ENCODE measurements at places on chromosomes 13 and 19.
A peak's percentile ranks its signal among the peaks of the same experiment; 100 is the strongest.

DNA sequence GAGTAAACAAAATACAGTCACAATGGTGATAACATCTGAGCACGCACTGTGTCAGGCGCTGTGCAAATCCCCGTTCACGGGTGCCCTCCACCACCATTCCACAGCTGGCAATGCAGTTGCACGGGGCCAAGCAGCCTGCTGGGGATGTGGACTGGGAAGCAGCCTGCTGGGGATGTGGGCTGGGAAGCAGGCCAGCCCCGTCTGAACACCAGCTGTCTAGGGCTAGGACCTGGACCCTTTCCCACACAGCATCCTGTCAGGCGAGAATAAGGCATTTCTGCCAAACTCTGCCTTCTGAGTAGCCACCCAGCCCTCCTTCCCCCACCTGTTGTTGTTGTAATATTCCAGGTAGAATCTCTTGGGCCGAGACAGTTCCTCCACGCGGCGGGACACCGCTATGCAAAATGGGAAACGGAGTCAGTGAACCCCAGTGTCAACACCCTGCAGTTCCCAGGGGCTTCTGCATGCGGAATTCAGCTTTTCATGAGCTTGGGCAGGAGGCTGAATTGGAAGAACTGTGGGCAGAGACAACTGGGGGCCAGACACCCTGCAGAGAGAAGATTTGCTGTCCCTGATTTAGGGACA, 27.8 kb upstream of the MIER2 start:
- ATAC-seq: no peak

- ATAC-seq: no peak
These were observed 24.2 kb downstream of the FXYD5 start for GRCh38 chr19:35178701-35179100.

GRCh38 chr19:35000647-35001501, 751 bp downstream of the GRAMD1A start:
- ATAC-seq: peak; percentile 71

GRCh38 chr19:41641879-41642485, 15.1 kb upstream of the CEACAM4 start:
- peak; percentile 79 for ATAC-seq

GRCh38 chr19:30391554-30392551, 19.7 kb downstream of the ZNF536 start:
- ATAC-seq: no peak

DNA sequence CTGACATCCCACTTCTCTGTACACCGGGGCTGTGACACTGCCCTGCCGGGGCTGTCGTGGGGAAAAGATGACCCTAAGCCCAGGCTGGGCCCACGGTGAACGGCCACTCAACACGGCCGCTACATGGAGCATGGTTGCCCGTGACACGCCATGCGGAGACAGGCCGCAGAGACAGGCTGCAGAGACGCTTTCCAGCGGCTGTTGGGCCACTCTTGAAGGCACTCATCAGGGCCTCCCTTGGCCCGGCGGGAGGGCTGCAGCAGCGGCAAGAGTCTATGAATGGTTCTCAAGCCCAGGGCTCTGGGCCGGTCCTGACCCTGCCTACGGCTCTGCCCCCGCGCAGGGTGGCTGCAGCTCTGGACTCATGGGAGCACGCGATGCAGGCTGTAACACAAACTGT, 22.1 kb downstream of the ADPRHL1 start:
- ATAC-seq: no peak

DNA sequence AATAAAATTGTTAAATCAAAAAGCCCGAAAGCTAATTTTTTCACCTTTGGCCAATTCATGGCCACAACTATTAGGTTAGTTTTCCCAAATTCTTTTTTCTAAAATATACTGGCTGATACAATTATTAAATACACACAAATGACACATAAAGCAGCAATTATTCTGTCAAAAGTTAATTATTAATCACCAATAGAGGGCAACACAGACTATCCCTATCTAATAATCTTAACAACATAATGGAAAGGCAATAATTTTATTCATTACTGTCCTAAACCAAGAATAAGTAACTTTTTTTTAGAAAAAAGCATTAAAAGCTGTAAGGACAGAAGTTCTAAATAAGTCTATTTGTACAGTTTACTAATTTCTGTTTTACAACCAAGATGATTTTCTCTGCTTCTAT, 51.7 kb downstream of the KATNAL1 start:
- no peak for ATAC-seq

GRCh38 chr13:21011378-21011777, 50.0 kb downstream of the LATS2 start:
- ATAC-seq: no peak

GRCh38 chr19:11460207-11460606, 20.6 kb downstream of the ELAVL3 start:
- no peak for ATAC-seq

DNA sequence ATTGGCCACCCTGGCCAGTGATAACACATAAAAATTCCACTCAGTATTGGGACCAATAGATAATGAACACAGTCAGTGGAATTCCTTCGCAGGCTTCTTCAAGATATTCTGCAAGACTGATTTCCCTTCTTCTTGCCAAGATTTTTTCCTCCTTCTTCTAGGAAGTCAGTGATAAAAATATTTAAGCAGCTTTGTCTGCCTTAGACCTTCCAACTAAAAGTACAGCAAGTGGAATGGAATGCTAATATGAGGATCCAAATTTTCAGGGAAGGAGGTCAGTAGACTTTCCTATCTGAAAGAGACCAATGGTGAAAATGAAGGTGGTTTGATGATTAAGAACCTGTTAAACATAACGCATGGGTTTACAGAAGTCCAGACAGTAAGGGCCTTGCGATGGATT, 9.6 kb downstream of the STARD13 start:
- no peak for ATAC-seq

- ATAC-seq: no peak
These were observed 808.6 kb upstream of the ARGLU1 start for GRCh38 chr13:107376341-107377125.

- peak; percentile 69 for ATAC-seq
These were observed 99.2 kb upstream of the KLF5 start for GRCh38 chr13:72959643-72960042.

DNA sequence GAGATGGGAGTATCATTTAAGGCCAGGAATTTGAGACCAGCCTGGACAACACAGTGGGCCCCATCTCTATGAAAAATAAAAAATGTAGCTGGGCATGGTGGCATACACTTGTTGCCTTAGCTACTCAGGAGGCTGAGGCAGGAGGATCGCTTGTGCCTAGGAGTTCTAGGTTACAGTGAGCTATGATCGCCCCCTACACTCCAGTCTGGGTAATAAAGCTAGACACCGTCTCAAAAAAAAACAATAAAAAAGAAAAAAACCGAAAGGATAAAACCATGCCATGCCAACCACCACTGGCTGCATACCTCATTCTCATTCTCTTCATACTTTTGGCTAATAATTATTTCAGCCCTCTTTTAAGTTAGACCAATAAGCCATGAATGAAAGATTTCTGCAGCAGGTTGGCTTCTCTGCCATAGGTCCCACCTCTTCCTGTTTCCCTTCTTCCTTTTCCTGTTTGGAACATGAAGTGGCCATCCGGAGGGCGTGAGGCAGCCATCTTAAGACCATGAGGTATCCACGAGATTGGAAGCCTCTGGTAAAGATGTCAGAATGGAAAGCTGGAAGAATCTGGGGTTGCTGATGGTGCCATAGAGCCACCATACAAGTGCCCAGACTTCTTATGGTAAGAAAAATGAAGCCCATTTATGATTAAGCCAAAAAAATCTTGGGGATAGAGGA, 171.3 kb downstream of the CACNA1A start:
- ATAC-seq: no peak

- ATAC-seq: no peak
These were observed 16.8 kb upstream of the OR1M1 start for GRCh38 chr19:9070066-9070465.

DNA sequence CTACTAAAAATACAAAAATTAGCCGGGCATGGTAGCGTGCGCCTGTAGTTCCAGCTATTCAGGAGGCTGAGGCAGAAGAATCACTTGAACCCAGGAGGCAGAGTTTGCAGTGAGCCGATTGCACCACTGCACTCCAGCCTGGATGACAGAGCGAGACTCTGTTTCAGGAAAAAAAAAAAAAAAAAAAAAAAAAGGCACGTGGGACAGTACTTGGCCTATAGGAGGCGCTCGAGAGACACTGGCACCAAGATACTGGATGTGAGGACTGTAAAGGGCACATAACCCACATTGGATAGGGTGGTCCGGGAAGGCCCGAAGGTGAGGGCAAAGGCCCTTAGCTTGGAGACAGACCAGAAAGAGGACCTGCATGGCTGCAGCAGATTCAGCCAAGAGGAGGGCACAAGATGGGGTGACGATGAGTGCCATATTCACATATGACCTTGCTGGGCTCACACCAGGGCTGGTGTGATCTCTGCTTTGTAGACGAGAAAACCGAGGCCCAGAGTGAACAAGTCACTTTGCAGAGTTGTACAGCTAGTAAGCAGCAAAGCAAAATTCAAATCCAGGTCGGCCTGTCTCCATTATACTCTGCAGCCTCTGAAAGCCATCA, 89.4 kb downstream of the DPF1 start:
- no peak for ATAC-seq

- no peak for ATAC-seq
These were observed 52.6 kb upstream of the URAD start for GRCh38 chr13:28041031-28041461.

GRCh38 chr13:30615866-30616541, 1.7 kb upstream of the USPL1 start:
- ATAC-seq: no peak

DNA sequence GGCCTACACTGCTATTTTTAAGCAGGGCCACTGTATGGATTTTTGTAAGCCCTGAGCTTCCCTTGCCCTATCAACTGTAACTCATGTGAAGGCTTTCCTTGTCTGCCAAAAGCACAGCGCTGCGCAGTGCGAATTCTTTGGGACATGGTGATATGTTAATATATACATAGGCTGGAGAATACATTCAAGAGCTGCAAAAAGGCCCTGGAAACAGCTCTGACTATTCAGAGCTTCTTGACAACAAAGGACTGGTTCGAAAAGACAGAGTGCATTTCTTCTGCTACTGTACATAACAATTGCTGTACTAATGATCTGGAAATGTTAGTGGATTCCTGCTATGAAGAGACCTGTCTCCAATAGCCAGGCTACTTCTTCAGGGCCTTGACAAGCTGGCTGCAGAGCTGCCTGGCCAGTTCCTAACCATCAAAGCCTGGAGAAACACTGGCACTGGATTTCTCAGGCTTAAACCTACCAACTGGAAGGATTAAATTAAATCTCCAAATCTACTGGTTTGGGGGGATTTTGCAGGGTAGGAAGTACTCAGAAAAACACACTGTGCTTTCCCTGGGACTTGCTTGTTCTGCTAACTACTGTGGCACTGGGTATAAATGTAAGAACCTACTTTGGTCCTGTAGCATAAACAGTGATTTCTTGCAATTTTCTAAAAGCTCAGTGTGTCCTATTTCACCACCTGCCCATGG, 246.9 kb downstream of the DNAJC15 start:
- ATAC-seq: no peak

DNA sequence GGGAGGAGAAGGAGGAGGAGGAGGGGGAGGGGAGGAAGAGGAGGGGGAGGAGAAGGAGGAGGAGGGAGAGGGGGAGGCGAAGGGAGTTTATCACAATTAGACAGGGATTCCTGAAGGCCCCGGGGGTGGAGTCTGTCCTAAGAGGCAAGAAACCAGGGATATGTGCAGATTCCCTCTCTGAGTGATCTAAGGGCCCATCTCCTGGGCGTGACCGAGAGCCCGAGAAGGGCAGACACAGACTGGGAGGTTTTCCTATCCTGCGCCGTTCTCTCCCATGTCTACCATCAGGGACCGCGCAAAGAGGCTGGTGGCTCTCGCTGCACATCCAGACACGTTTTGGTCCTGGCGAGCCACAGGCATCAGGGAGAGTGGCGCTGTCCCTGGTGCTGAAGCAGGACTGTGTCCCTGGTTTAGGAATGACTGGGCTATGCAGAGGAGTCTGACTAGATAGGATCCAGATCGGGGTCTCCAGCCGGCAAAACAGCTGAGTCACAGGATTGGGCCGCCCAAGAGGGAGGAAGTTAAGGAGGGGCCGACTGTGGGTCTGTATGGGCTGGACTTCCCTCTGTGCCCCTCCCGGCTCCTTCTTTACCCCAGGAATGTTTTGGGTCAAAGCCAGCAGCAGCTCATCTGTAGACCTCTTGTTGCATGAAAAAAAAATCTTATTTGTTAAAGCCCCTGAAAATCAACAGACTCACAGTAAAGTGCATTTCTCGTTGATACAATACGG, 17.9 kb upstream of the ZNF175 start:
- no peak for ATAC-seq

- ATAC-seq: no peak
These were observed 11.7 kb downstream of the DACT3 start for GRCh38 chr19:46648961-46649960.

DNA sequence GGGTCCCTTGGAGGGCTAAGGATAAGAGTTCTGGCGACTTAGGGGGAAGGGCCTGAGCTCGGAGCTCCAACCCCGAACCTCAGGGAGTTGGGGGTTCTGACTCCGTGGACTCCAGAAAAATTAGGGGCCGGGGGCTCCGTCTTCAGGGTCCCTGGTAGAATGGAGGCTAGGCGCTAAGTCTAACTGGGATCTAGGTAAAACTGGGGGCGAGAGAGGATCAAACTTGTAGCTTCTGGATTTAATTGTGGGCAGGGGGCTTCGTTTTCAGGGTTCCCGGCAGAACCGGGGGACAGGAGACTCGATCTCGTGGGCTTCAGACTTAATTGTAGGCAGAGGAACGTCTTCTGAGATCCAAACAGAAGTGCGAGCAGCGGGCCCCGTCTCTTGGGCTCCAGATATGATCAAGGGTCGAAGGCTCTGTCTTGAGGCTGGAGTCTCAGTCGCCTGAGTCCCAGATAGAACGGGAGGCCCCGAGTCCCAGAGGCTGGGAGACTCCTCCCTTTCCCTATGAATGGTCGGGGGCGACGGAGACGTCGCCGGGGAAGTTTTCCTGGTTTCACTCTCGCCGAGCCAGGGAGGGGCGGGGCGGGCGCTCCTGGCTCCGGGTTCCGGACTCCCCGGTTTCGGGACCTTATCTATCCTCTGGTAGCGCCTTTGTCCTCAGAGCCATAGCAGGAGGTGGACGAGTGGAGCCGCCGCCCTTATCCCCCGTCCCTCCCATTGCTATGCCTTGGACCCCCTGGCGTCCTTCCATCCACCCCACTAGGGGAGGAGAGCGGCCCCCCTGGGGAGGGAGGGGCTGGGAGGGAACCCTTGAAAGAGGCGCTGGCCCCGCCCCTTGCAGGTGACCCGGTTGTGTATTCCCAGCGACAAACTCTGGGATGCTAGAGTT, 1.3 kb downstream of the NECTIN2 start:
- no peak for ATAC-seq

- no peak for ATAC-seq
These were observed 25.6 kb downstream of the IPO5 start for GRCh38 chr13:97979051-97979450.

- no peak for ATAC-seq
These were observed 23.3 kb downstream of the MIPEP start for GRCh38 chr13:23865906-23866305.

- ATAC-seq: no peak
These were observed 78.9 kb upstream of the PEG3 start for GRCh38 chr19:56919308-56919995.

GRCh38 chr13:25214491-25215252, 42.6 kb upstream of the AMER2 start:
- no peak for ATAC-seq

Measured in activated CD4-positive, CD25-positive, alpha-beta regulatory T cell treated with anti-CD3 and anti-CD28 coated beads, Interleukin-2, amount 50 U/mL, for 24 hours (primary cell).